CD8-positive, alpha-beta memory T cell (primary cell): ENCODE measurements at places on chromosomes 7 and 10.
A peak's percentile ranks its signal among the peaks of the same experiment; 100 is the strongest.

DNA sequence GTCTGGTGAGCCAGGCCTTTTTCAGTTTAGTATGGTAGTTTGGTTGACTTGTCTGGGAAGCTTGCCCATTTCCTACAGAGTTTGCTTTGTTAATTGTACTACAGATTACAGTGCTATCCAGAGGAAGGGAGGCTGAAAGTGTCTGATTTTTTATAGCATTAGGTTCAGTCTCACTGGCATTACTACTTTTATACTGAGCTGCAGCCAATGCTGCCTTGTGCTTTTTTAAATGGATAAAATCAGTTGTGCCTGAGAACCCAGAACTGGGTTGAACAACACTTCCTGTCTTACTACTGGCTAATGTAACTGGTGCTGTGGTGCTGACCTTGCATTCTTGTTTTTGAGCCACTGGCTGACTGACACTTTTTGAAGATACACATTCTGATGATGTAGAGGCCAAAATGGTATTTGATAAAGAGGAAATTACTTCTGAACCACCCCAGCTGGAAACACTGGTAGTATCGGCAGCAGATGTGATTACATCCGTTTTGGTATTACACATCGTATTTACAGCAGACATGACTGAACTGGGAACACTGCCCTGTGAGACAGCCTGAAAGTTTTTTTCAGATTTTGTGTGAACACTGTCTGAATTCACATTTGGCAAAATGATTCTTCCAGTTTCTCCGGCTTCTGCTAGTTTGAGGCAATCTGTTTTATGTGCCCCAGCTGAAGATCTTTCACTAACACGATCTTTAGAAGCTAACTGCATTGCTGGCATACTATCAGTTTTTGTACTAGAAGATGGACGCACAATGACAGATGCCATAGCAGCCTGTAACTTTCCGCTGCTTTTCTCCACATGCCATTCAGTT is 74.1 kb downstream of the NRBF2 start:
- DNase-seq, result no peak

DNA sequence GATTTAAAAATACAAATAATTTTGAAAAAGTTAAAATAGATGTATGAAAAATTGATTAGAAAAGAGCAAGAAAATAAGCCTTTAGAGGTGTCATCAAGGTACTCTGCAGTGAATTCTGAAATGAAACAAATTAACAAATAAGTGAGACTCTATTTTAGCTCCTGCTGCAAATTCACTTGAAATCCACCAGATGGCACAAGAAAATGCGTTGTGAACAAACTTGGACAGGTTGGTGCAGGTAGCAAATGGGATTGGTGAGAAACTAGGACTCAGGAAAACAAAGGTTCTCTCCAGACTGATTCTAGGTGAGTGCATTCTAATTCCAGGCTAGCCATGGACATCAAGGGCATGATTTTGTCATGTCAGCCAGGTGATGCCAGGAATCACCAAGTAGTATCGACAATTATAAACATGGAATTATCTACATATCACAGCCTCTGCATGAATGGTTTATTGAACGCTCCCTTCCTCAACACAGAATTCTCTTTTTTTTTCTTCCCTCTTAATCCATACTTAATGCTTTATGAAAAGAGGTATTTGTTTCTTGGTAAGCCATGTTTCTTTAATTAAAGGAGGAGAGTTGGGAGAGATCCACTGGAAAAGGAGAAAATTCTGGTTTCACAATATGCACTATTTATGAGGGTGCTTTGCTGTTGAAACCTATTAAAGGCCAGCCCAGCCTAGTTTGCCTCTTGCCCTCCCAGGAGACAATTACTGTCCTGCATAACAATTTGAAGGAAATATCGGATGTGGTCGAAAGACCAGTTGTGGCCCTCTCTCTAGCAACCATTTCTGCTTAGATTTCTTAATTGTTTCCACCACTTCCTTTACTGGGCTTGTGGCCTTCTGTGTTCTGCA is 118.1 kb downstream of the ZNF365 start:
- peak; percentile 5 for DNase-seq

- no peak for DNase-seq
Observed at GRCh38 chr10:88401671-88402347, 181.3 kb downstream of the RNLS start.

- no peak for DNase-seq
Observed at GRCh38 chr7:134065415-134065814, 61.7 kb upstream of the LRGUK start.

GRCh38 chr10:126580873-126581647 is 89.4 kb downstream of the C10orf90 start:
- DNase-seq, result no peak

- peak; percentile 14 for DNase-seq
Observed at GRCh38 chr10:70441161-70441894, at the start of gene NODAL. NODAL (minus strand) TSS chr10:70441681; CDS start chr10:70441667, 14 bp downstream.

- DNase-seq, result no peak
Observed at GRCh38 chr10:118272149-118272721, 69.9 kb downstream of the FAM204A start.
